ENCODE measurements at places on chromosomes 1 and 21. TPM values are rescaled to one million over a fixed set of nuclear protein-coding genes. Genes with fewer than 3 reads are reported as not detected.

PKLR gene
- not detected for total RNA-seq

ALG14 gene
- total RNA-seq, result 3.1 TPM

GCSAML gene
- total RNA-seq, result not detected

FAM151A gene
- total RNA-seq, result not detected

AQP10 gene
- total RNA-seq, result not detected

AMPD1 gene
- not detected for total RNA-seq

IFNLR1 gene
- total RNA-seq, result 4.7 TPM

C1orf56 gene
- 7.8 TPM for total RNA-seq

TMEM50A gene
- 89.2 TPM for total RNA-seq

KIAA0040 gene
- total RNA-seq, result 17.3 TPM

DNA sequence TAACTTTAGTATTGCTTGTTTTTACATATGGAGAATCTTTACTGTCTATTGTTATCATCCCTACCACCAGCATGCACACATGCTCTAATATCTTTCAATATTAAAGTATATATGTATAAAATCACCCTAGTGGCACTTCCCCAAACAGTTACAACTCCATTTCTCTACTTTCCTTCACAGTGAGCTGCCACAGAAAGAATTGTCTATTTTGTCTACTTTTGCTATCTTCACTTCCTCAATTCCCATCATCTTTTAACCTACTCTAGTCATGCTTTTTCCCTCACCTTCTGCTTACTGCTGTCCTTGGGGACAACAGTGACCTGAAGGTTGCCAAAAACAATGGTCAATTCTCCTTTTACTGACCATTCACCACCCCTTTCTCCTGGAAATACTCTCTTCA is 59.2 kb downstream of the VCAM1 start:
- no peak for DNase-seq
- no peaks in the 10 kb centered on the region for H3K36me3 ChIP-seq
- H3K27ac ChIP-seq, result no peak overlapping the region

DNA sequence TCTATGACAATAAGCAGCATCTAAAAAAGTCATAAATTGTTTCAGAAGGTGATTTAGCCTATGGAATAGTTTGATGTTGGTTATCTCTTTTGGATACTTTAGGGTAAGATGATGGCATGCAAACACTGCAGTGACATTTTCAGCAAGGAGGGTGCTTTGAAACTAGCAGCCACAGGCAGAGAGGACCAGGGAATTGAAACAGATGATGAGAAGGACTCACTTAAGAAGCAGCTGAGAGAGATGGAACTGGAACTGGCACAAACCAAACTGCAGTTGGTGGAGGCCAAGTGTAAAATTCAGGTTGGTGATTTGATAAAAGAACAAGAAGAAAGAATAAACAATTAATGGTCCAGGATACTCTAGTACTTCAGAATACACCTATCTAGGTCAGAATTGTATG is 11.2 kb upstream of the CACYBP start:
- no peak for DNase-seq
- H3K36me3 ChIP-seq, result no peaks in the 10 kb centered on the region
- peaks cover 5% of the 10 kb centered on the region for H3K4me1 ChIP-seq
- H3K27me3 ChIP-seq, result no peaks in the 10 kb centered on the region
- H3K27ac ChIP-seq, result no peak overlapping the region
- no peak overlapping the region for H3K4me3 ChIP-seq

- no peaks in the 10 kb centered on the region for H3K36me3 ChIP-seq
- no peak overlapping the region for H3K27ac ChIP-seq
- H3K4me3 ChIP-seq, result no peak overlapping the region
- peaks cover 31% of the 10 kb centered on the region for H3K27me3 ChIP-seq
- H3K4me1 ChIP-seq, result peaks cover 23% of the 10 kb centered on the region
These were observed 3.1 kb downstream of the ACTA1 start for GRCh38 chr1:229430761-229431283.

DNA sequence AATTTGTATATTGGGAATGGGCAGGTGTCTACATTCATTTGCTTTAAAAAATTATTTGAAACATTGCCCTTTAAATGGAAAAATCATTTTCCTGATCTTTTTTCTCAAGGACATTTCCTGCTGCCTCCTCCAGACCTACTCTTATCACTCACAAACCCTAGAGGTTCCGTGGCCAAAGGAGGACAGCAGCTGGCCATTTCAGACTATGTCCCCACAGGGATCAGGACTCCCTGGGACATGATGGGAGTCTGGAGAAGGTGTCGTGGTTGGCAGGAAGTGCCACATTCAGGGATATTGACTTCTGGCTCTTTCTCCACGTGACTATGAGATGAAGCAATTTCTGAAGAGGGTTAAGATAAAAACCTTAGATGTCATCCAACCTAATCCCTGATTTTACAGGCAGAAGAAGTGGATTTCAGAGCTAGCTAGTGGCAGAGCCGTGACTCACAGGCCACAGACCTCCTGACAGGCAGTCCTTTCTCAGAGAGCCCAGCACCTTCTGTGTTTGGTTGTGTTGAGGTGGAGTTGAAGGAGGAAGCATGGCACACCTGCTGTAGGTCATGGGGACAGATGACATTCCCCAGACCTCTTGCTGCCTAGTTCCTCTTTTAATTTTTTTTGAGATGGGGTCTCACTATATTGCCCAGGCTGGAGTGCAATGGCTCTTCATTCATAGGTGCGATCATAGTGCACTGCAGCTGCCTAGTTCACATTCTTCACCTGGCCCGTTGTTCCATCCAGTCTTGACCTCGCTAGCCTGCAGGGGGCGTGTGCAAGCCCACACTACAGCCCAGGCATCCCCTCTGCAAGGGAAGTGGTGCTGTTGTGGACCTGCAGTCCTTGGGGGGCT is 25.5 kb upstream of the IL10 start:
- H3K4me3 ChIP-seq, result no peak overlapping the region
- peak; percentile 29 for DNase-seq
- no peak overlapping the region for H3K27ac ChIP-seq

DNA sequence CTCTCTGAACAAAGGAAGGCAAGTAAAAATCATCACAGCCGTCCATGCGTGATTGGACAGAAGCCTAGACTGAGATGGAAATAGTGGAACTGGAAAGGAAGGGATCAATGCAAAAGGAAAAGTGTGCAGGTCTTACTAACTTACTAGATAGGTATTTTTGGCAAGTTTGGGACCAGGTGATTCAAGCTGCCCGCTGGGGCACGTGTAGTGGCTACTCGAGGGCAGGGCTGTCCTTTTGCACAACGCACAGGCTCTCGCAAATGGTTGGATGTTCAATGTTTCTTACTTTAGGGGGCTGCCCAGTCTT is 566 bp upstream of the ALG6 start:
- no peaks in the 10 kb centered on the region for H3K27me3 ChIP-seq
- H3K27ac ChIP-seq, result peak overlapping the region; percentile 31
- no peak for DNase-seq
- H3K4me1 ChIP-seq, result no peaks in the 10 kb centered on the region
- H3K36me3 ChIP-seq, result peaks cover 4% of the 10 kb centered on the region

- no peaks in the 10 kb centered on the region for H3K27me3 ChIP-seq
- no peak overlapping the region for H3K27ac ChIP-seq
- no peak for DNase-seq
- no peaks in the 10 kb centered on the region for H3K4me1 ChIP-seq
- no peak overlapping the region for H3K4me3 ChIP-seq
These were observed 125.4 kb downstream of the TBX19 start for GRCh38 chr1:168405906-168406549.

- H3K4me3 ChIP-seq, result no peak overlapping the region
- no peak overlapping the region for H3K27ac ChIP-seq
- H3K27me3 ChIP-seq, result no peaks in the 10 kb centered on the region
- H3K36me3 ChIP-seq, result peaks cover 48% of the 10 kb centered on the region
These were observed 11.4 kb downstream of the ZBTB48 start for GRCh38 chr1:6591222-6591621.

DNA sequence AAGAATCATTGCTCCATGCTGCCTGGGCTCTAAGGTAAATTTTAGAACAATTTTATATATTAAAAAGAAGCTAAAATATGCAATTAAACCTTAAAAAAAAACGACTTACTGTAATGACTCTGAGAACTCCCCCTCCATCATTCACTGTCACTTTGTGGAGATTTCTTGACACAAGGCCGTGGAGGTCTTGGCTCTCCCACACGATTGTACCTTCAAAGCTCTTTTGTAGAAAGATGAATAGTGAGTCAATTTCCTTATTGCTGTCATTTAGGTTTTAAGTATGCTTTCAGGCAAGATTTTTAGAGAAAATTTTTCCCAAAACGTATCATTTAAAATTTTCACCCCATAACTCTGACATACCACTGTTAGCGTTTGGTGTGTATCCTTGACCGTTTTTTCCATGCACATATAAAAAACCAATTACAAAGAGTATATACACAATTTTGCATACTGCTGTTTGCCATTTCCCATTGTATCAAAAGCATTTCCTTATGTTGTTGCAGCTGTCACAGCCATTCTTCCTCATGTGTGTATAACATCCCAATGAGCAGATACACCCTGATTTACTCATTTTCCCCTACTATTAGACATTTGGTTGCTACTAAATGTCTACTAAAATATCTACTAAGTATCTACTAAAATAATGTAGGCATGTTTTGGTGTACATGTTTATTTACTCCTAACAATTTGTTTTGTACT is 33.4 kb downstream of the B3GALNT2 start:
- peaks cover 6% of the 10 kb centered on the region for H3K36me3 ChIP-seq
- DNase-seq, result no peak
- H3K4me3 ChIP-seq, result no peak overlapping the region
- no peak overlapping the region for H3K27ac ChIP-seq

- H3K27ac ChIP-seq, result no peak overlapping the region
- no peak for DNase-seq
- no peak overlapping the region for H3K4me3 ChIP-seq
These were observed 23.1 kb downstream of the TRAF5 start for GRCh38 chr1:211349741-211350140.

GRCh38 chr1:78068681-78069283 is 23.0 kb downstream of the GIPC2 start:
- H3K36me3 ChIP-seq, result no peaks in the 10 kb centered on the region
- DNase-seq, result no peak
- H3K27ac ChIP-seq, result no peak overlapping the region
- no peaks in the 10 kb centered on the region for H3K4me1 ChIP-seq

GRCh38 chr1:17661546-17662157 is 93.5 kb upstream of the ACTL8 start:
- H3K4me3 ChIP-seq, result no peak overlapping the region
- peaks cover 16% of the 10 kb centered on the region for H3K36me3 ChIP-seq
- H3K4me1 ChIP-seq, result no peaks in the 10 kb centered on the region
- DNase-seq, result peak; percentile 56

- H3K4me3 ChIP-seq, result peak within 1 kb of the TSS; percentile 98
- peaks cover 16% of the 10 kb centered on the region for H3K4me1 ChIP-seq
- peak; percentile 91 for DNase-seq
- no peaks in the 10 kb centered on the region for H3K27me3 ChIP-seq
- no peaks in the 10 kb centered on the region for H3K36me3 ChIP-seq
These were observed at the start of gene KDF1 for GRCh38 chr1:26959722-26960624. Gene KDF1, minus strand, starts transcription at chr1:26960468. Its CDS starts 8,088 bp downstream, at chr1:26952380.

DNA sequence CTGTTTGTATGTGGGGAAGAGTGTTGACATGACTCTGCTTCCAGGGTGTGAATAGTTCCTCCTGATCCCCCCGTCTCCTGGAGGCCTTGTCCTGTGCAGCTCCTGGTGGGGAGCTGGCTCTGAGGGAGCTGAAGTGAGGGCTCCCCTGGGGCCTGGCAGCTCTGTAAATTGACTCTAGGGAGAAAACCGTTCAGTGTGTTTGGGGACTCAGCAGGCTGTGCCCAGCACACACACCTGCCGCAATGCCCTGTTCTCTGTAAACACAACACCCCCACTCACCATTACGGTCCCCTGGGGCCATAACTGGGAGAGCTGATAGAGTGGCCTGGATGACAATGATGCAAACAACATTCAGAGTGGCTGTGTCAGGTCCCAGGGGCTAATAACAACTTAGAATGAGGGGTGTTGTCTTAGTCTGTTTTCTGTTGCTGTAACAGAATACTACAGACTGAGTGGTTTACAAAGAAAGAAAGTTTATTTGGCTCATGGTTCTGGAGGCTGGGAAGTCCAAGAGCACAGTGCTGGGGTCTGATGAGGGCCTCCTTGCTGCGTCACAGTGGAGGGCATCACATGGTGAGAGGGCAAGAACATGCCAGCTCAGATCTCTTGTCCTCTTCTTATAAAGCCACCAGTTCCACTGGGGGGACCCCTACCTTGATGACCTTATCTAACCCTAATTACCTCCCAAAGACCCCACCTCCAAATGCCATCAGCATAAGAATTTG is 15.3 kb downstream of the ADORA1 start:
- H3K27me3 ChIP-seq, result no peaks in the 10 kb centered on the region
- H3K27ac ChIP-seq, result no peak overlapping the region
- no peak for DNase-seq
- H3K4me1 ChIP-seq, result no peaks in the 10 kb centered on the region
- no peaks in the 10 kb centered on the region for H3K36me3 ChIP-seq

DNA sequence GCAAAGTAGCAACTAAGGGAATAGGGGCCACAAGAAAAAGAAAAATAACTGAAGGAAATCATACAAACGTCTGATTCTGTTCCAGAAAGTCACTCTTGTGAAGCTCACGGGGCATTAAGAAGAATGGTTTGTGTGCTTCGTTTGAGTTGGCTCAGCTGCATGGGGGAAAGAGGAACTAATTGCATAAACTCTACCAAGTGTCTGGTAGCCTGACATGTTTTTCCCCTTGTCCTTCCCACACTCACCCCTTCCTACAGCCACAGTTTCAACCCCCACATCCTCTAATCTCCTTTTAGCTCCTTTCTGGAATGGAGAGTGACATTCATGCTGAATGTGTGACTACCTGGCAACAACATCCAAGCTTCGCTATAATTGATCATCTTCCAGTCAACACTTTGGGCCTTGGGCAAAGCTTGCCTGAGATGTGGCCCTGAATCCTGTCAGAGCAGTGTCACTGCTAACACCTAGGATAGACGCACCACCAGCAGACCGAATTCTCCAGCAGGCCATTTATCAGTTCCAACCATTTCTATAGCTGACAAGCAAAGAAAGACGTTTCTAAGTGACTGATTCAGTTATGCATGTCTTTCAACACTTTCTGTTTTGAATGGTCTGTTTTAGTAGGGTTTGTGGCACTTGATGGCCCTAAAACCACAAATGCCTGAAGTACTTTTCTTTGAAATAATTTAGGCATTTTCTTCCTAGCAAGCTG is 439.6 kb downstream of the TTLL7 start:
- peak overlapping the region; percentile 31 for H3K27ac ChIP-seq
- H3K27me3 ChIP-seq, result no peaks in the 10 kb centered on the region
- peaks cover 32% of the 10 kb centered on the region for H3K4me1 ChIP-seq
- no peak overlapping the region for H3K4me3 ChIP-seq

GRCh38 chr21:42434884-42435283 is 31.2 kb downstream of the UBASH3A start:
- H3K27me3 ChIP-seq, result no peaks in the 10 kb centered on the region
- H3K4me1 ChIP-seq, result no peaks in the 10 kb centered on the region
- no peaks in the 10 kb centered on the region for H3K36me3 ChIP-seq
- no peak for DNase-seq

- H3K4me3 ChIP-seq, result no peak overlapping the region
- DNase-seq, result no peak
- H3K27me3 ChIP-seq, result no peaks in the 10 kb centered on the region
- no peaks in the 10 kb centered on the region for H3K36me3 ChIP-seq
These were observed 711.2 kb downstream of the KCNT2 start for GRCh38 chr1:195897076-195897475.

- no peaks in the 10 kb centered on the region for H3K27me3 ChIP-seq
- H3K4me3 ChIP-seq, result no peak overlapping the region
- no peaks in the 10 kb centered on the region for H3K4me1 ChIP-seq
- DNase-seq, result no peak
- no peak overlapping the region for H3K27ac ChIP-seq
These were observed 7.4 kb downstream of the OR2T10 start for GRCh38 chr1:248590055-248590454.

Measured in thyroid gland (tissue), 4 donors.